Hepatocyte (in vitro differentiated cells): ENCODE measurements at places on chromosomes 11 and 22. TPM values are rescaled to one million over a fixed set of nuclear protein-coding genes. Genes with fewer than 3 reads are reported as not detected.
A peak's percentile ranks its signal among the peaks of the same experiment; 100 is the strongest.

DNA sequence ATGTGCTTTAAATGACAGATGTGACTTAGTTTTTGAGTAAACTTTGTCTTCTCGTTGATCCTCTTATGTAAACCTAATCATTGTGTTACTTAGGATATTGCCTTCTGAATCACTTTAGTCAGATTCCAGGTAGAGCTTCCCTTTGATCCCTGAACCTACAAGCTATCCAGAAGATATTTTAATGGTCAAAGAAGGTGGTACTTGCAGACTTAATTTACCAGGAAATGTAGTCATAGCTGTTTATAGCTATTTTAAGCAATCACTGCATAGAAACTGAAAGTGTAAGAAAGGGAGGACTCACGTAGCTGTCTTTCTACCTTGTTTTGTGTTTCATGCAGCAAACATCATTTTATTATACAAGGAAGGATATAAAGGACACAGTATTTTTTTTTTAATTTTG is 189.5 kb downstream of the DDX10 start:
- DNase-seq = no peak

GRCh38 chr22:26835929-26836528 is 178.6 kb downstream of the MIAT start:
- peak; percentile 55 for DNase-seq

The CRELD2 gene
- total RNA-seq = 61.9 and 79.7 TPM in 2 replicates

The CARS1 gene
- total RNA-seq = 35.5 and 44.1 TPM in 2 replicates

The CDHR5 gene
- 91.5 and 114 TPM in 2 replicates for total RNA-seq

The DSCAML1 gene
- 2.6 and 3.2 TPM in 2 replicates for total RNA-seq

DNA sequence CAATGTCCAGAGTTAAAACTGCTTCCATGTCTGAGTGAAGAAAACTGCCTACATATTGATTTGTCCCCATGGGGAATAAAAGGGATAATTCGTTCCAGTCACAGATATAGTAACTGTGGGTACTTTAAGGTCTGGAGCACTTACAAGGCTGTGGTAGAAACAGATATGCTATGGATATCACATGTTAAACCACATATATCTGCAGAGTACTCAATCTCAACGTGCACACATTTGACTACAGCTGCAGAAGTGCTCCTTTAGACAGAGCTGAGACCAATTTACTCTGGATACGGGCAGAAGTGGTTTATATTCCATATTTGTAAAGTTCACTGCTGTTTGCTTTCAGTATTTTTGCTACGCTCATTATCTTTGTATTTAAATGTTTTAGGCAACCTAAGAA is 9.7 kb upstream of the MS4A2 start:
- no peak for DNase-seq

The MYBPC3 gene
- total RNA-seq = 0.68 and 1.4 TPM in 2 replicates

DNA sequence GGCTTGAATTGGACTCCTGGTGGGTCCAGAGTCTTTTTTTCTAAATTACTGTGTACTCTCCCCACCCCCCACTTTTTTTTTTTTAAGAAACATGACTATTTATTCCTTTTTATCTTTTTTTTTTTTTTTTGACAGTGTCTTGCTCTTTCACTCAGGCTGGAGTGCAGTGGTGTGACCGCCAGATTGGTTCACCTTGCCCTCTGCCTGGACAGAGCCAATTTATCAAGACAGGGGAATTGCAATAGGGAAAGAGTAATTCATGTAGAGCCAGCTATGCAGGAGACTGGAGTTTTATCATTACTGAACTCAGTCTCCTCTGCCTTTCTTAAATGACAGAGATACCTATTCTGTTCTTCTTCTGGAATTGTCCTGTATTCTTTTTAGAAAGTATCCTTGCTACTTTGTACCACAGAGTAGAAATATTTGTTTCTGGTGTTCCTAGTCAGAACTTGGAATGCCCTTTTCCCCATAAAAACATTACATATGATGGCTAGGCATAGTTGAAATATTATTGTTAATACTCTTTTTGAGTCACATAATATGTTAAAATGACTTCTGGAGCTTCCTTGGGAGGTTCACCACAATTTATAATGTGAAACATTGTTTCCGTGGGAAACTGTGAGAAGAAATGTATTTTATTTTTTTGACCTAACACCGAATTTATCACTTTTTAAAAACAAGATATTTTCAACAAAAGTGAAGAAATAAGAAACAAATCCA is 95.6 kb downstream of the UVRAG start:
- no peak for DNase-seq

The MS4A12 gene
- not detected in 2 replicates for total RNA-seq

The APOA5 gene
- 16.3 and 20.3 TPM in 2 replicates for total RNA-seq

GRCh38 chr11:83241291-83241946 is 44.7 kb downstream of the CCDC90B start:
- DNase-seq = peak; percentile 79

The THY1 gene
- total RNA-seq = 43.3 and 52.1 TPM in 2 replicates

The CTSW gene
- not detected in 2 replicates for total RNA-seq

The ZNF202 gene
- total RNA-seq = 5.7 and 9.0 TPM in 2 replicates

GRCh38 chr11:59225017-59225416 is 12.3 kb upstream of the MPEG1 start:
- no peak for DNase-seq

The F2 gene
- 79.7 and 85.9 TPM in 2 replicates for total RNA-seq

The B3GAT1 gene
- 0.17 and 0.20 TPM in 2 replicates for total RNA-seq

The UBASH3B gene
- total RNA-seq = 5.2 and 11.1 TPM in 2 replicates

The ACR gene
- total RNA-seq = not detected in 2 replicates

DNA sequence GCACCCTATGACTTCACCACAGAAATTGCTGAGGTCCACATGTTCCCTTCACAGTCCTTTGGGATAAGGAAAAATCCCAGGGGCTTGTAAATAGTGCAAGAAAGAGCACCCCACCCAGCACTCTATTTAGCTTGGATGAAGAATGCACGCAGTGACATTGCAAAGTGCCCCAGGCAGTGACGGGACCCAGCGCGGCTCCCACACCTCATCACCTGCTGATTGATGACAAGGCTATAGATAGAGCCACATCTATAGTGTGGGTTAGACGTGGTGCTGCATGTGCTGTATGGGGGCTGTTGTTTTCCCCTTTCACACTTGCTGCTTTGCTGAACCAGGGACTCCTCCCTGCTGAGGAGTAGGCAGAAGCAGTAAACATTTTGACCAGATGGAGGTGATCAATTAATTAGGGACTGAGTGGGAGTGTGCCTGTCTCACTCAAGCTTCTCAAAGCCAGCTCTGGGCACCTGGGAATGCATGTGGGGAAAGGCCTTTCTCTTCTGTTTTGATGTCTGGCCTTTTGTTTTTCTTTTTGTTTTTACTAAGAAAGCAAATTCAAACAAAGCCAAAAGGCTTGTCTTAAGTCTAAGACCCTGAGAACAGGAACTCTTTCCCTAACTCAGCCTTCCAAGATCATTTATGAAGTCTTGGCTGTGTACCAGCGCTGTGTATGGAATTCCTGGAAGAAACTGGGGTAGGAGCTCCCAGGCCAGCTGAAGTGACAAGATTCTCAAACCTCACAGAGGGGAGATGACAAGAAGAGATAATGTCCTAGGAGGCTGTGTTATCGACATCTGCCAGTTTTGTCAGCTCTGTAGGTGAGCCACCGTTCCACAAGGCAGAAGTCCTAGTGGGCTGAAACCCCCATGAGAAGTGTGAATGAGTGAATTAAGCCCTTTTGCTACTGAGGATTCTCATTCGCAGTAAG is 219.7 kb downstream of the BARX2 start:
- no peak for DNase-seq

GRCh38 chr11:74671520-74672196 is 59.6 kb downstream of the CHRDL2 start:
- DNase-seq = no peak

The BIK gene
- 2.0 and 10.6 TPM in 2 replicates for total RNA-seq

The IL17REL gene
- not detected in 2 replicates for total RNA-seq

The CLCF1 gene
- 5.5 and 13.2 TPM in 2 replicates for total RNA-seq

- DNase-seq = no peak
Measured at GRCh38 chr11:14270690-14271542, 88.1 kb downstream of the RRAS2 start.

- DNase-seq = no peak
Measured at GRCh38 chr11:112401036-112401769, 140.5 kb upstream of the PLET1 start.

- no peak for DNase-seq
Measured at GRCh38 chr11:31815711-31816467, 4.8 kb upstream of the PAX6 start.

The PRDM10 gene
- total RNA-seq = 7.1 and 8.1 TPM in 2 replicates

- DNase-seq = no peak
Measured at GRCh38 chr11:45810431-45811108, 5.6 kb downstream of the SLC35C1 start.

- DNase-seq = no peak
Measured at GRCh38 chr11:104870910-104871309, 27.4 kb downstream of the CASP12 start.

The APOBEC3F gene
- total RNA-seq = 1.2 and 4.7 TPM in 2 replicates

GRCh38 chr22:45422237-45422983 is 8.9 kb downstream of the RIBC2 start:
- no peak for DNase-seq

- peak; percentile 79 for DNase-seq
Measured at GRCh38 chr11:5380740-5381342, 2.8 kb upstream of the OR51M1 start.

DNA sequence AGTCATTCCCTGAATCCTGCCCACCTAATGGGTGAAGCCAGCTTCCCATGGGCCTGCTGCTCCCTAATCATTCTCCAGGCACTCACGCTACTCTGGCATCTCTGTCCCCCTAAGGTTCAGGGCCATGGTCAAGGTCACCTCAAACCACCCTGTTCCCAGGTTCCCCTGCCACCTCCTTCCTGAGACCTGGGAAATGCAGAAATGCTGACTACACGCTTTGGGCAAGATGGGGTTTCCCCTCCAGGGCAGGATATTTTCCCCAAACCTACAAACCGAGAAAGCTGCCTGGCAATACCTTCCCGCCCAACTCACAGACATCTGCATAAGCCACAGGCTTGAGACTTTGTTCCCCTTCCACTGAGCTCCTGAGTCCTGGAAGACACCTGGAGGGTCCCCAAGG is 97.6 kb downstream of the FEZ1 start:
- no peak for DNase-seq

- no peak for DNase-seq
Measured at GRCh38 chr11:113111156-113111555, 149.9 kb downstream of the NCAM1 start.
